ENCODE measurements at places on chromosomes 5 and 9.

GRCh38 chr5:60403343-60404006, 296.5 kb downstream of the DEPDC1B start:
- H3K27me3 ChIP-seq = no peaks in the 10 kb centered on the region
- no peak overlapping the region for H3K4me3 ChIP-seq
- no peak for DNase-seq
- no peaks in the 10 kb centered on the region for H3K4me1 ChIP-seq
- H3K36me3 ChIP-seq = no peaks in the 10 kb centered on the region

DNA sequence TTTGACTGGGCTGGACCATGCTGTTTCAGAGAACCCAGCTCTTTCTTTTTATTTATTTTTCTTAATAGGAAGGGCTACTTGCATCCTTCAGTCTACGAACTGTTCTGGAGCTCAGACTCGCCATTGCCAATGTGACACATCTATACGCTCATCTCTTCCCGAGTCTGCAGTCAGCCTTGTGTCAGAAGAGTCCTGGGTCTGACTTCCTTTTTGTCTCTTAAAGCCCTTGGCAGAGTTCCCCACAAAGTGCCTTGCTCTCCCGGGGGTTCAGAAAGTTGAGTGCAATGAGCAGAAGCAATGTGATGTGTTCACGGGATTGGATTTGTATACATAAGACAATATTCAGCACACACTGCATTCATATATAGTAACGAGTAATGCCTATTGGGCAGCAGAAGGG, 140.4 kb downstream of the ATPSCKMT start:
- no peaks in the 10 kb centered on the region for H3K4me1 ChIP-seq
- no peak overlapping the region for H3K4me3 ChIP-seq
- no peak for DNase-seq
- no peaks in the 10 kb centered on the region for H3K36me3 ChIP-seq
- no peak overlapping the region for H3K27ac ChIP-seq

DNA sequence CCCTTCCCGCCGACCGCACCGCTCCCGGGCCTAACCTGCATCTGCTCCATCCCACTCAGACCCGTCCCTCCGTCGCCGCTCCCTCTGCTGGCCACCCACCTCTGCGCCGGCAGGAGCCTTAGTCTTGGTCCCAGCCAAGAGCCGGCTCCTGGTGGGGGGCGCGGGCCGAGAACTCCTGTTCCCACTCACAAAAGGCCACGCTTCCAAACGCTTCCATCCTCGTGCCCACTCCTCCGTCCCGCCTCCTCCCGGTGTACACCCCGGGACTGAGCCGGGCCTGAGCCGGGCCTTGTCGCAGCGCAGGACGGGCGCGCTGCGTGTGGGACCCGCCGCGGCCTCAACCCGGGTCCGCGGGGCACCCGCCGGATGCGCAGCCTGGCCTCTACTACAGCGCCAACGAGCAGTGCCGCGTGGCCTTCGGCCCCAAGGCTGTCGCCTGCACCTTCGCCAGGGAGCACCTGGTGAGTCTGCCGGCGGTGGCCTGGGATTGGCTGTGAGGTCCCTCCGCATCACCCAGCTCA, 7.5 kb downstream of the ADAMTS13 start:
- H3K4me1 ChIP-seq = peaks cover 1% of the 10 kb centered on the region
- H3K27ac ChIP-seq = no peak overlapping the region
- DNase-seq = peak; percentile 51
- H3K4me3 ChIP-seq = no peak overlapping the region
- peaks cover 5% of the 10 kb centered on the region for H3K36me3 ChIP-seq
- H3K27me3 ChIP-seq = no peaks in the 10 kb centered on the region

- H3K4me3 ChIP-seq = peak overlapping the region; percentile 29
- H3K27me3 ChIP-seq = no peaks in the 10 kb centered on the region
- DNase-seq = no peak
- H3K27ac ChIP-seq = peak overlapping the region; percentile 23
Observed at GRCh38 chr5:59125011-59125961, 542.4 kb downstream of the RAB3C start.

DNA sequence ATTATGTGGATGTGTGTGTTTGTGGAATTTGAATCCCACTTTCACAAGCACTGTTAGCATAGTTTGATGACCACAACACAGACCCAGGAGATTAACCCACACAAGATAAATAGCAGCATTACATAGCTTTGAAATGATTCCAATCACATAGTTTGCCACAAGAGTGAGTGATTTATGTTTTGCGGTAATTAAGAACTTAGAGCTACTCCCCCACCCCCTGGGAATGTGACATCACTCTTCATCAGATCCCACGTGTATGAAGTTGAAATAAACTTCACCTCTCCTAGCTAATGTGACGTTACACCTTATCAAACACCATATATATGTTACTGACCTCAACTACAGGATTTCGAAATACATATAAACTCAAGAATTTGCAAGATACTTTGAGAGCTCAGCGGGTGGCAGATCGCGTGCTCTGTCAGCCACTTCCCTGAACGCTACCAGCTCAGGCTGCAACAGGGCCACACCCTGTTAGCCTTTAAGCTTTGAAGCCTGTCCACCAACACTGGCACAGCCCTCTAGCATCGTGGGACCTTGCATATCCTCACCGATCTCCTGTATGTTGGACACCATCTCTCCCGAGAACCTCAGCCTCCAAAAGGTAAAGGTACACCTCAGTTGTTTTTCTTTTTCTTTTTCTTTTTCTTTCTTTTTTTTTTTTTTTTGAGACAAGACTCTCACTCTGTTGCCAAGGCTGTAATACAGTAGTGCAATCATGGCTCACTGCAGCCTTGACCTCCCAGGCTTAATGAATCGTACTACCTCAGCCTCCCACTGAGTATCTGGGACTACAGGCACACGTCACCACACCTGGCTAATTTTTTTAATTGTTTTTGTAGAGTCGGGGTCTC, 1.7 kb upstream of the AGTPBP1 start:
- no peaks in the 10 kb centered on the region for H3K27me3 ChIP-seq
- H3K36me3 ChIP-seq = no peaks in the 10 kb centered on the region
- peaks cover 17% of the 10 kb centered on the region for H3K4me1 ChIP-seq
- DNase-seq = no peak

DNA sequence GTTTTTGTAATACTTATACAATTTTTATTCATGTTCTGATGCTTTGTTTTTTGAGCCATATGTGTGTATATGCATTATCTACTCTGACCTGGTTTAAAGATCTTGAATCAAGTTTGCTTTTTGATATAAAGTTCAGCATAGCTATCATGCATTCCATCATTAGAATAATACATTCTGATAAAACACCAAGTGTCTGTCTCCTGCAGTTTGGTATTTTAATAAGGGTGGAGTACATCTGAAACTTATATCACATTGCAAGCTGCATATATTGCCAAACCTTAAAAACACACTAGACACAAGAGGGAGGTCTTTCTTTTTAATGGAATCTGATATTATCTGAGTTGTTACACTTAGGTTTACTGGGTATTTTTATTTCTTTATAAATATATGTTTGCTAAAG, 102.8 kb upstream of the ADAMTSL1 start:
- H3K27ac ChIP-seq = no peak overlapping the region
- no peaks in the 10 kb centered on the region for H3K36me3 ChIP-seq
- DNase-seq = no peak
- H3K27me3 ChIP-seq = no peaks in the 10 kb centered on the region

DNA sequence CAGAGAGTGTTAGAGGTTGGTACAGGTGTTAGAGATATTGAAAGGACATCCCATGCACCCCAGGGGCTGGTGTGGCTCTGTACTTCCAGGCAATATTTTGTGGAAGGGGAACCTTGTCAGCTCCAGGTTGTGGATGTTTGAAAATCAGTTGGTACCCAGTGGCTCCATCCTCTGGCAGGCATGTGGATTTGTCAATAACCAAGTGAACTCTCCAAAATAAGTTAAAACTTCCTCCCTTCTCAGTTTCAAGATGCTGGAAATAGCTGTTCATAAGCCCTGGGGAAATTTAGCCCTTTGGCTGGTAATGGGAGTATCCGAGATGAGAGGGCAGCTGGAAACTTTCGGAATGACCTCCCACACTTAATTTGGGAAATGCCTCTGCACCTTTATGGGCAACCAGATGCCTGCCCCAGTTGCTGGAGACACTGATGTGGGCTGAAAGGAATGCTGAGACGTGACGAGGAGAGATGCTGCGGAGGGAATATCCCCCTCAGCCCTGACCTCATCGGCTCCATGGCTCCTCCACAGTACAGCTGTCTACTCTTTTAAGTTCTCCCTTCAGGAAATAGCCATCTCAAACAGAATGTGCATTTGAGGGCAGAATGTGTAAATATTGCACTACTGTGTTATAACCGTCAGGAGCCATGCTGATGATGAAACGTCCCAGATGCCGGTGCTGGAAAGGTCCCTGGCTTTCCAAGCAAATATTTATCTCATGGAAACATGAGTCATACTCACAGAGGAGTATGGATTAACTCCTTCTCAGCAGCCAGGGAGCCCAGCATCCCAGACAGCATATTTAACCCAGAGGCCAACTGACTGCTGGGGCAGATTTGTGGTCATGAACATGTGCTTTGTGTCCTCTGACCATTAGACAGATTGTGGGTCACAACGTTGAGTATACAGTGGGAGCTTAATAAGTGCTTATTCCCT, 29.5 kb downstream of the TGFBI start:
- no peak overlapping the region for H3K4me3 ChIP-seq
- H3K36me3 ChIP-seq = no peaks in the 10 kb centered on the region
- no peak for DNase-seq
- peaks cover 10% of the 10 kb centered on the region for H3K4me1 ChIP-seq
- H3K27me3 ChIP-seq = no peaks in the 10 kb centered on the region
- H3K27ac ChIP-seq = no peak overlapping the region

DNA sequence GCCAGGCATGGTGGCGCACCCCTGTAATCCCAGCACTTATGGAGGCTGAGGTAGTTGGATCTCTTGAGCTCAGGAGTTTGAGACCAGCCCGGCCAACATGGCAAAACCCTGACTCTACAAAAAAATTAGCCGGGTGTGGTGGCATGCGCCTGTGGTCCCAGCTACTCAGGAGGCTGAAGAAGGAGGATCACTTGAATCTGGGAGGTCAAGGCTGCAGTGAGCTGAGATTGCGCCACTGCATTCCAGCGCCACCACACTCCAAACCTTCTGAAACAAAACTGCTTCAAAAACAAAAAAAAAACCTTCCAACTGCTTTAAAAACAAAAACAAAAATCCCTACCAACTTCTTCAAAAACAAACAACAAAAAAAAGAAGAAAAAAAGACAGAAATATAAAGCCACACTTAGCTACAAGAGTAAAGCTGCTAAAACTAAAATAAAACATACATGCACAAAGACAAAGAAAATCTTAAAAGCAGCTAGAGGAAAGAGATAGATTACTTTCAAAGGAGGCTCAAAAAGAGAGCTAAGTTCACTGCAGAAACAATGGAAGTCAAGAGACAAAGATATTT, 11.4 kb downstream of the DCAF10 start:
- no peak overlapping the region for H3K27ac ChIP-seq
- DNase-seq = no peak
- no peaks in the 10 kb centered on the region for H3K4me1 ChIP-seq
- H3K36me3 ChIP-seq = no peaks in the 10 kb centered on the region

DNA sequence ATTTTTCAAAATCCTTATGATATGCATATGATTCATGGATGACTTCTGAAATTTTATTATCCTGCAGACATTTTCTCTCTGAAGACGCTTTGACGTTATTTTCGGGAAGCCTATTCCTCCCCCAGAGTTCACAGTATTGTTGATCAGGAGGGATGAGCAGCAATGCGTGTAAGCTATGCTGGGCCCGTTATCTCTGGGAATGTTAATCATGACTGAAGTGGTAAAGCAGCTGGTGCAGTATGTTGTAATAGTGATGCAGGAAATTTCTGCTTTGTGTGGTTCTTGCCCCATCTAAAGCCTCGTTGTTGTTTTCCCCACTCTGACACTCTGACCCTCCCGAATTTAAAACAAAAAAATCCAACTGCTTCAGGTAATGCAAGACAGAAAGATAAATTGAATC, 1797.8 kb upstream of the WWC1 start:
- H3K36me3 ChIP-seq = no peaks in the 10 kb centered on the region
- H3K4me3 ChIP-seq = no peak overlapping the region
- H3K4me1 ChIP-seq = peaks cover 5% of the 10 kb centered on the region
- DNase-seq = no peak
- no peaks in the 10 kb centered on the region for H3K27me3 ChIP-seq

- peaks cover 2% of the 10 kb centered on the region for H3K27me3 ChIP-seq
- no peak overlapping the region for H3K27ac ChIP-seq
- no peak overlapping the region for H3K4me3 ChIP-seq
- H3K36me3 ChIP-seq = no peaks in the 10 kb centered on the region
- H3K4me1 ChIP-seq = no peaks in the 10 kb centered on the region
- DNase-seq = no peak
Observed at GRCh38 chr5:133930061-133930812, 38.2 kb downstream of the C5orf15 start.

GRCh38 chr5:160287378-160288051, 24.8 kb downstream of the CCNJL start:
- H3K36me3 ChIP-seq = peaks cover 1% of the 10 kb centered on the region
- H3K4me1 ChIP-seq = peaks cover 12% of the 10 kb centered on the region
- peak overlapping the region; percentile 90 for H3K27ac ChIP-seq
- H3K27me3 ChIP-seq = no peaks in the 10 kb centered on the region
- DNase-seq = peak; percentile 91

DNA sequence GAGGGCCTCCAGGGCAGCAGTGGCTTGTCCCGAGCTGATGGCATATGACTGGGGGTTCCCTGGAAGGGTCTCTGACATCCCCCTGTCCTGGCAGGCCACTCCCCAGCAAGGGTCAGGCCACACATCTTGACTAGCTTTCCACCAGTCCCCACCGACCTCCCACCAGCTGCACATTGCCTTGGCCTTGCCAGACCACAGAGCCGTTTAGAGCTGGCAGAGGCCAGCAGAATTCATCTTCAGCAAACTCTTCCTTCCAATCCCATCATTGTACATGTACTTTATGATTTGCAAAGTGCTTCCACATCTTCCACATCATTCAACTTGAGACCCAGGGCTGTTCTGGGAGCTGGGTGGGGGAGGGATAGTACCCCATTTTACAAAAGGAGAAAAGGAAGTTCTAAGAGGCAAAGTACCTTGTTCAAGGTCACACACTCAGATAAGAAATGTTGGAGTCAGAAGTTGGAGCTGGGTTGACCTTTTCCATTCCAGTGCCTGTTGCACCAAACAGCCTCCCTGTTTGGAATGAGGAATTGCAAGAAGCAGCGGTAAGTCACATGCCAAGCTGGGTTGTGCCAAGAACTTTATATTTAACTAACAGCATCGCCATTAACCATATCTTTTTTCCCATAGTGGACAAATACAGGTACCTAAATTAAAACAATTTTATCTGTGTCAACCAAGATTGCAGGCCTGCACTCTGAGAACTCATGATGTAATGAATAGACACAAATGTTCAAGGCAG, 25.8 kb upstream of the COL15A1 start:
- no peak overlapping the region for H3K4me3 ChIP-seq
- DNase-seq = no peak
- no peaks in the 10 kb centered on the region for H3K4me1 ChIP-seq
- no peak overlapping the region for H3K27ac ChIP-seq
- H3K27me3 ChIP-seq = no peaks in the 10 kb centered on the region

All from neuronal stem cell (in vitro differentiated cells).